BJ (cell line): ENCODE measurements at places on chromosomes 11 and 22.

- no peak for DNase-seq
These were observed 1.3 kb upstream of the KMT5B start for GRCh38 chr11:68214173-68215086.

GRCh38 chr11:134654161-134654915, 242.3 kb upstream of the B3GAT1 start:
- DNase-seq = no peak

- no peak for DNase-seq
These were observed 49.7 kb upstream of the SHISAL1 start for GRCh38 chr22:44362249-44363012.

DNA sequence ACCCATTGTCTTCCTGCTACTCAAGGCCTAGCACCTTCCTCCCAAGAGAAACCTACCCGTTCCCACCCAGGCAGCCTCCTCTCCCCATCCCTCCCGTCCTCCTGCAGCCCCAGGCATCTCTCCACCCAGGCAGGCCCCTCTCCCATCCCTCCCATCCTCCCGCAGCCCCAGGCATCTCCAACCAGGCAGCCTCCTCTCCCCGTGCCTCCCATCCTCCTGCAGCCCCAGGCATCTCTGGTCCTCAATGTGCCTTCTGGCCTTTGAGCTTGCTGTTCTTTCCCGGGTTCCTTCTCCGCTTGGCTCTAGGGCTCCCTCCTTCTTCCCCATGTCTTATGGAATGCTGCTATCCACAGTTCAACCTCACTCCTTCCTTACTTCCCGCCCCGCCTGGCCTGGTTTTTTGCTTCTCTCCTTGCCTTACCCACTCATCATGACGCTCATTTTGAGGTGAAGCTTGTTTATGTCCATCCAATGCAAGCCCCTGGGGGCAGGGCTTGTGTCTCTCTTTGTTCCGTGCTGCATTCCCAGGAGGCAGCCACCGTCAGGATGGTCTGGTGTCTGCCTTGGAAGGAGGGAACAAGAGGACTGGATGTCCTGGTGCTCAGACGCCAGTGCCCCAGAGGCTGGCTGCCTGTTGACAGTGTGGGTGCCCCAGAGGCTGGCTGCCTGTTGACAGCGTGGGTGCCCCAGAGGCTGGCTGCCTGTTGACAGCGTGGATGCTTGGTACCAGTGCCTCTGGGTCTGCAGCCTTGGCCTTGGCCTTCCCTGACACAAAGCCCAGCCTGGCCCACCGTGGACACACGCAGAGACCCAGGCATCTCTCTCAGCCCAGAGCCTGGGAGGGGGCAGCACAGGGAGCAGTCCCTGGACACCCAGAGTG, 815.7 kb downstream of the BRD1 start:
- DNase-seq = no peak

DNA sequence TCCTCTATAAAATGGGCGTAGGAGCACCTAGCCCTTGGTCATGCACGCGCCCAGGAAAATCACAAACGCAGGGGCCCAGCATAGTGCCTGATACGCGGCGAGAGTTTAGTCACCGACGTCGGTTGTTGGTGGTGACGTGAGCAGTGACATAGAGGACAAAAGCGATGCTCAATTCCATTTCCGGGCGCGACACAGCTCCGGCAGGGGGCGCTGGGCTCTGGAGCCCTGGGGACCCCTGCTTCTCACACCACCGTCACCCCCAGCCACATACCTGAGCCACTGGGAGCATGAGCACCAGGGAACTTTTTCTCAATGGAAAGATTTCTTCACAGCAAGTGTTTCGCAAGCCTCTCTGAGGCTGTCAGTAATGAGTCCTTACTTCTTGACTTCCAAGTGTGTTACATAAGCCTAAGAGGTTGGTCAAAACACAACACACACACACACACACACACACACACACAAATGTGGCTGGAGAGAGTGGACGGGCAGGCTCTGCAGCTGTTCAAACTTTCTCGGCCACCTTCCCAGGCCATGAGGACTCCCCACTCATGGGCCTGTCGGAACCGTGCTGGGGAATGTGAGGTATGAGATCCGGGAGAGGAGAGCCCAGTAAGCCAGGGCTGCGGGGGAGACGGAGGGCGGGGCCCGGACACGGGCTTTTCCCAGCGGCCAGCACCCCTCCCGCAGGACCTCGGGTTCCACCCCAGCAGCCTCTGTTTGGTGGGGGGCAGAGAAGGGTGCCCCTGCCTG, 36.9 kb upstream of the LINC01488 start:
- peak; percentile 89 for DNase-seq

DNA sequence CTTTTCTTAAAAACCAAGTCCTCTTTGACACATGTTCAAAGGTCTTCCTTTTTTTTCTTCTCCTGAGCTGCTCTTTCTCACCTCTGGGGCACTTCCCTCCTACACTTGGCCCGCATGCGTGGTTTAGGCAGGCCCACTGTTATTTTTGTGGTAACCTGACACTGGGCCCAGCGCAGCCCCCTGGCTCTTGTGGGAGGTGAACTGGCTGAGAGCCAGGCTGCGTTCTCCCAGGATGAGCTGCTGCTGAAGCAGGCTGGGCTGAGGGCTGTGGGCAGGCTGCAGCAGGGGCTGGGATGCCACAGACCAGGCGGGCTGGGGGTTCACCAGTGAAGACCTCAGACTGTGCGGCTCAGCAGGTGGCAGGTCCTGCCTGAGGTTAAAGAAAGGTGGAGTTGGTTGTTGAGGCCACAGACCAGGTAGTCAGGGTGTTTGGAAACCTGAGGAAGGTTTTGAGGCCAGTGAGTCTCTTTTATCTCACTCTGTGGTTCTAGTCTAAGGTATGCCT, 72.4 kb downstream of the TEAD1 start:
- DNase-seq = no peak

DNA sequence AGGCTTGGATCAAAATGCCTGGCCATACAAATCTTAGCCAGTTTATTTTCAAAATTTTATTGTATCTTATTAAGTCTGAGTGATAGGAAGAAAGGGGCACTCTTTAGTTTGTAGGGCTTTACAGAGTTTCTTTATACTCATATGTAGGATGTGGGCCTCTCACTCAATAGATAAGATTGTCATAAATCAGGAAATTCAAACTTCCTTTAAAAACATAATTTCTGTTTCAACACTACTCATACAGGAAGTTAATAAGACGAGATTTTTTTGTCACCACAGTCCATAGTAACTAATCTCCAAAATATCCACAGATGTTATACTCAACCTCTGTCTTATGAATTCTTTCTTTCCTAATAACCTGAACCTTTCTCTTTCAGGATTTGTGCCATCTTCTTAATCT, 13.3 kb upstream of the OR56B4 start:
- DNase-seq = no peak

DNA sequence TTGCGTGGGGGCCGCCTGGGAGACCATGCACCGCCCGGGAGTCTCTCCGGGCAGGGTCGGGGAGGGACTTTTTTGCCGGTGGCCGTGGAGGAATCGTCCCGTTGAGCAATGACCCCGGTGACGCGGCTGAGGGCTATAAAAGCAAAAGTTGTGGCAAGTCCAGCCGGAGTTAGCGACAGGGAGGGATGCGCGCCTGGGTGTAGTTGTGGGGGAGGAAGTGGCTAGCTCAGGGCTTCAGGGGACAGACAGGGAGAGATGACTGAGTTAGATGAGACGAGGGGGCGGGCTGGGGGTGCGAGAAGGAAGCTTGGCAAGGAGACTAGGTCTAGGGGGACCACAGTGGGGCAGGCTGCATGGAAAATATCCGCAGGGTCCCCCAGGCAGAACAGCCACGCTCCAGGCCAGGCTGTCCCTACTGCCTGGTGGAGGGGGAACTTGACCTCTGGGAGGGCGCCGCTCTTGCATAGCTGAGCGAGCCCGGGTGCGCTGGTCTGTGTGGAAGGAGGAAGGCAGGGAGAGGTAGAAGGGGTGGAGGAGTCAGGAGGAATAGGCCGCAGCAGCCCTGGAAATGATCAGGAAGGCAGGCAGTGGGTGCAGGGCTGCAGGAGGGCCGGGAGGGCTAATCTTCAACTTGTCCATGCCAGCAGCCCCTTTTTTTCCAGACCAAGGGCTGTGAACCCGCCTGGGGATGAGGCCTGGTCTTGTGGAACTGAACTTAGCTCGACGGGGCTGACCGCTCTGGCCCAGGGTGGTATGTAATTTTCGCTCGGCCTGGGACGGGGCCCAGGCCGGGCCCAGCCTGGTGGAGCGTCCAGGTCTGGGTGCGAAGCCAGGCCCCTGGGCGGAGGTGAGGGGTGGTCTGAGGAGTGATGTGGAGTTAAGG, at the start of gene NEAT1:
Gene NEAT1 (plus strand): TSS at position 166 of the 883 bp plus-strand sequence.
- peak; percentile 77 for DNase-seq

DNA sequence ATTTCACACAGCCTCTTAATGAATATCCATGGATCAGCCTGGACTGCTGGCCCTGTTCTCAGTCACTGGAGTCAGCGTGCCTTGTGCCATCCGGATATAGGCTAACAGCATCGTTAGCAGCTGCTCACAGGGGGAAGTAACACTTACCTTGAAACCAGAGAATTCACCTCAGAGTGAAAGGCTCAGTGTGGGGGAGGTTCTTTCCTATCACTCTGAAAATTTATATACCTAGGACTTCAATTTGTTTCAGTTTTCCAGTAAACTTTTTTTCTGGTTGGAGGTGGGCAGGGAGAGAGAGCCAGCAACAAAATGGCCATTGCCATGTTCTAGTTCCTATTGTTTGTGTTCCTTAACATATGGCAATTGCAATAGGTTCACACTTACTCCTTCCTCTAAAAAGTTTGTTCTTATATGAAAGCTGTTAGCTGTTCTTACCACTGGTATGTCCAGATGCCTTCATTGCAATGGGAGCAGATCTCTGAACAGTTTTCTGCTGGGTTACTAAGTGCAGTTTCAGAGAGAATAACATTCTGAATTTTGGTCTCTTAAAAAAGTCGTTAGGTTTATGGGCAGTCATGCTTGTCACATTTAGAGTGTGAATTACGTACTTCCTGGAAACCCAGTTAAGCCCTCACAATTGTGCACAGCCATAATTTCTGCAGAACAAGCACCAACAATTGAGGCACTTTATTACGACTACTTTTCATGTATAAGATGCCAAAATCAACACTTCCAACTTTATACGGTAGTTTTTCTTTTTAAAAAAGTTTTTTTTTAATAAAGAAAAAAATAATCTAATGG, 247.6 kb downstream of the CADM1 start:
- no peak for DNase-seq

DNA sequence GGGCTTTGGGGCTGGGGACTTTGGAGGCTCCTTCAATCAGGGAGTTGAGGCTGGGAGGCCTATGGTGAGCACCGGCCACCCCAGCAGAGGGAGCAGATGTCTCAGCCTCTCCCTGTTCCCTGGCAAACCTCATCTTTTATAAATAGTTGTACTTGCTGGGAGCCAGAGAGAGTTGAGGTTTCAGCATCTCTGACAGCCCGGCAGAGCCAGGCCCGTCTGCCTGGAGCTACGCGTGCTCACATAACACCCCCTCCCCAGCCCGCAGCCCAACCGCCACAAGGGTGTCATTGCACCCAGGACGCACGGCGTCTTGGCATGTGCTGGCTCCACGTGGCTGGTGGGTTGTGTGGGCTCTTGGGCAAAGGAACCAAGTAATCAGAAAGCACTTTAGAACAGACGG, 127.1 kb downstream of the CHST1 start:
- DNase-seq = no peak

DNA sequence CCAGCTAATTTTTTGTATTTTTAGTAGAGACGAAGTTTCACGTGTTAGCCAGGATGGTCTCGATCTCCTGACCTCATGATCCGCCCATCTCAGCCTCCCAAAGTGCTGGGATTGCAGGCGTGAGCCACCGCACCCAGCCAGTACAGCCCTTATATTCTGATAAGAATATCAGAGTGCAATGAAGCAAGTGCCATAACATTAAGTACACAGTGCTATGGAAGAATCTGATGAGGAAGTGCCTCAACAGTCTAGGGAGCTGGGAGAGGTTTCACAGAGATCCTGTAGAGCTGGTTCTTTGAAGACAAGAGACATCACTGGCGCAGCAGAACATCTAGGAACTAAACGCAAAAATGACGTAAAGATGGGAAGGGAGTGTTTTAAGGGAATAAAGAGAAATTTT, 2.1 kb downstream of the RTCB start:
- no peak for DNase-seq

DNA sequence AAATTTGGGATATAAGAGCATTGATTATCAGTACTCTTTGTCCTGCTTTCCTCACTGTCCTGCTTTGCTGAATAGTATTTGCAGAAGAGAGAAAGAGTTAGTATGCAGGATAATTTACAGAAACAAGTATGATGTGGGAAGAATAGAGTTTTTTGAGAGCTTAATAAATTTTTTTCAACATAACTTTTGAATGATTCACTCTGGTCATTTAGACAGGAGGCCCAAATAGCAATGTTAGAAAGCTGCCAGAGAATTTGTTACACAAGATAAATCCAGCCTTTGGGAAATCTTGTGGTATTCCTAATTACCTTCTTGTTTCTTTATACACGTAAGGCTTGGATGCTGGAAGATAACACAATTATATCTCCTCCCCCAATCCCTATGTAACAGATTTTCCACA, 484.6 kb downstream of the CNTN5 start:
- no peak for DNase-seq

DNA sequence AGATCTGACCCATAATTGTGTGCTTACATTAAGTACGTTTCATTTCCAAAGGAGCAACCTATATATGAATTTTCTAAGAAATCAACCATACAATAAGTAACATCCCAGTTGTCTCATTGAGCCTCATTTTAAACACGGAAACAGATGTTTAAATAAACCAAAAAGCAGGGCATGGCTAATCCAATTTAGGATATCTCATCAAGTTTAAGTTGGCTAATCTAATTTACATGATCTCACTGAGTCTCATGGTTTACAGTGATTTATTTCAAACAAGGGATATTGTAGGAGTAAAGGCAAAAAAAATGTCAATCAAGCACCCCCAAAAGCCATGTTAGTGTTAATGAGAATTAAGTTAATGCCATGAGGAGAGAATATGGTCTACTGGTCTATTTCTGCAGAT, 499.8 kb upstream of the CCDC90B start:
- no peak for DNase-seq

DNA sequence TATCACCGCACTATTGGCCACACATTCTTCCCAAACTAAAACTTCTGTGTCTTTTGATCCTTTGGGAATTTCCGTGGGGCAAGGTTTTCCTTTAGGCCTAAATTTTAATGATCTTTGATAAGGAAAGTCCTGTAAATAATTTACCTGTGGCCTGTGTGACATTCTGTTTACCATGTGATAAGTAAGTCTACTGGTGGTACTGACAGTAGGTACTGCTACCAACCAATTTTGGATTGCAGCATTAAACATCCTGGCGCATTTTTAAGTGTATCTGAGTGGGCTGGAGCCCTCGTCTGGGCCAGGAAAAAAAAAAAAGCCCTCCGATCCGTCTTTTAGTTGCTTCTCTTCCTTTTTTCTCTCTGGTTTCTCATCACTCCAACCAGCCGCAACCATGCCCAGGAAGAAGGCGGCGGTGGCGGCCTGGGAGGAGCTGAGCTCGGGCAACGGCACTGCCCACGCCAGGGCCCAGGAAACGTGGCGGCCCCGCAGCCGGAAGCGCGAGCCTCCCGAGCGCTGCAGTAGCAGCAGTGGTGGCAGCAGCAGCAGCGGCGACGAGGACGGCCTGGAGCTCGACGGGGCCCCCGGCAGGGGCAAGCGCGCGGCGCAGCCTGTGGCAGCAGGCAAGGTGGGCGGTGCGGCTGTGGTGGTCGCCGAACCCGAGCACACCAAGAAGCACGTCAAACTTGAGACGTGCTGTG, 33.6 kb downstream of the ASRGL1 start:
- no peak for DNase-seq

GRCh38 chr11:104705490-104706190, 192.6 kb downstream of the CASP12 start:
- DNase-seq = no peak

GRCh38 chr22:43256569-43256968, 69.6 kb upstream of the TTLL12 start:
- no peak for DNase-seq
